NCI-H1694 (cell line): ENCODE measurements at places on chromosomes 11 and 22.

GRCh38 chr11:133966921-133967598 lies 10.3 kb upstream of the IGSF9B start:
- no peak for DNase-seq

DNA sequence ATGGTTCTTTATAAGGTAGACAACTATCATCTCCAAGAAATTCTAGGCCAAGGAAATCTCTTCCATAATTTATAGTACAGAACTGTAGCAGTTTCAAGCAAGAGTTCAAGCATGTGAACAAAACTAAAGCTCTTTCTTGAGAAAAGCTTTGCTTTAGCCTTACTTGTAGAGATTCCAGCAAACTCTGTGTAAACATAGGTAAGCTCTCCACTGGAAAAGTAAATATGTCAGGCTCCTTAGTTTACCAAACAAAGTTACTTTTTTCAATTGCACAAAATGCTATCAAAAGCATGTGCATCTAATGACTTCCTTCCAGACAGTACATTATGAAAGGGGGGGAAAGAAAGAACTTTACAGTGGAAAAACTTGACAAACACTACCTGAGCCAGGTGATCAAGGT lies 125.0 kb downstream of the SIK3 start:
- no peak for DNase-seq

- no peak for DNase-seq
Measured at GRCh38 chr11:2509481-2510001, 64.7 kb downstream of the KCNQ1 start.

- no peak for DNase-seq
Measured at GRCh38 chr11:73792584-73792983, 4.9 kb downstream of the MRPL48 start.

- no peak for DNase-seq
Measured at GRCh38 chr11:96275801-96276594, 67.0 kb downstream of the MAML2 start.

DNA sequence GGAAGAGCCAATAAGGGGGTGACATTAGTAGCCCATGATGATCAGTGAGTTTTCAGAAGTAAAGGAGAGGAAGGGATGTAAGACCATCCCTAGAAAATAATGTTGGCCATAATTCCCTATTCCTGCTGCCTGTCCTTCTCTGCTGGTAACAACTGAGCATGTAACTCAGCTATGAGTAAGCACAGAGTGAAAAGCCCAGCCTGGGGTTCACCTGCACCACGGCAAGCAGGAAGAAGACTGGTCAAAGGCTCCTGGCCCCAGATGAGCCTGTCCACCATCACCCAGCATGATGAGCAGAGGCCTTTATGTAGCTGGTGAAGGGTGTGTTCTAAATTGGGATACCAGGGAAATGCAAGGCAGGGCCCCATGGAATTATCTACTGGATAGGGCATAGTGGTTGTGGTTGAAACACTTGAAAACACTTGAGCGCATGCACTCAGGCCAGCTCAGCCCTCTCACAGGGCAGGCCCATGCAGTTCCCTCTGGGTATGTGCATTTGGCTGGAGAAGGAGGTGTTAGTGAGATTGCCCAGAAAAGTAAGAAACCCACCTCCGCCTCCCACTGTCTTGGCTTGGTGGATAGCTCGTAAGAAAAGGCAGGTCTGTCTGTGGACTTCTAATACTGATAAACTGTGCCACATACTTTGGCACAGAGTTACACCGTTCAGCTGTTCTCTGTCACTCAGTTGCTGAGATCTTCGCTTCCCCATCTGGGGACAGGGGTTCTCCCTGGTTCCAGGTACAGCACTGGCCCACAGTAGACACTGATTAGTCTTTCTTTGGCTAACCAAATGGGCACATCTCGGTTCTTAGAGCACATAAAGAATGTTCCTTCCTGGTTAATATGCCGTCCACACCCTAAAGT lies 86.8 kb downstream of the AMOTL1 start:
- no peak for DNase-seq

GRCh38 chr11:120985718-120986569 lies 38.0 kb upstream of the TBCEL start:
- no peak for DNase-seq

GRCh38 chr11:46942172-46942571 lies 5.6 kb downstream of the CSTPP1 start:
- no peak for DNase-seq

DNA sequence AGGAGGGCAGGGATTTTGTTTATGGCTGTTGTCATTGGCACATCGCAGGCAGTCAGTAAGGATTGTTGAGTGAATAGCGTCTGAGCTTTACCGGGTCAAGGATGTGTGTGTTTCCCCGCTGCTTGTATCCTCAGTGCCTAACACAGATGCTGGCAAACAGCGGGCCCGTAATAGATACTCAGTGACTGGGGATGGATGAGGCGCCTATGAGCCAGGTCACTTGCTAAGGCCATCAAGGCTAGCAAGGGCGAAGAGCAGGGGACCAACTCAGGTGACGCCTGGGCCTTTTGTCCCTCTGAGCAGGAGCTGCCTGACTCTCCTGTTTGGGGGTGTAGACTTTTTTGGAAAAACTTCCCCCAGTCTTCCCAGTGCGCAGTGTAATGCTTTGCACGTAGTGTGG lies 118.1 kb downstream of the HIPK3 start:
- no peak for DNase-seq

- no peak for DNase-seq
Measured at GRCh38 chr11:110196241-110196754, 100.1 kb downstream of the RDX start.

- no peak for DNase-seq
Measured at GRCh38 chr11:127622686-127623085, 622.1 kb upstream of the KIRREL3 start.

- DNase-seq, result no peak
Measured at GRCh38 chr11:102014756-102015155, 32.5 kb upstream of the CFAP300 start.

DNA sequence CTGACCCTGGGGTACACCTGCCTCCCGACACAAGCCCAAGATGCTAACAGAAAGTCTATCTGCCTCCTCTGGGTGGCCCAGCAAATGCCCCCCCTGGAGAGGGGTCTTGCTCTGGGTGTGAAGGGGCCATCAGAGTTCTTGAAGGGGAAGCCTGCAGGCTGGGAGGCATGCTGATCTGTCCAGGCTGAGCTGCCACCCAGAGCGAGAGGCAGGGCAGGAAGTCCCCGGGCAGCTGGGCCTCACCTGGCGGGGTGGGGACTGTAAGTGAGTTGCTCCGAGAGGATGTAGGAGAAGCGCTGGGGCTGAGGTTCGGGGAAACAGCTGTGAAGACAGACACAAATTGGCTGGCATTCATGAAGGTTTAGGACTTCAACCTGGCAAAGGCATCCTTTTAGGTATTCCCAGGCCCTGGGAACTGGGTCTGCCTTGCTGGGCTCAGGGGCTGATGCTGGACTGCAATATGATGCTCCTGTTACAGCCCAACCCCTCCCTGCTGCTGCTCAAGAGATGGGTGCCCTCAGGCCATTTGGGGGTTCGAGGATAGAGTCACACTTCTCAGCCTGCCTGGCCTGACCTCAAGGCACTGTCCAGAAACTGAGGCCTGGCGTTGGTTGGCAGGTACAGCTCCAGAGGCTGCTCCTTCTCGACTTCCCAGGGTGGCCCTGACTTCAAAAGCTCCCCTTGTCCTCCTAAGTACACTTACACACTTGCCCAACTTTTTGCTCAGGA lies 60.2 kb upstream of the LYVE1 start:
- no peak for DNase-seq

DNA sequence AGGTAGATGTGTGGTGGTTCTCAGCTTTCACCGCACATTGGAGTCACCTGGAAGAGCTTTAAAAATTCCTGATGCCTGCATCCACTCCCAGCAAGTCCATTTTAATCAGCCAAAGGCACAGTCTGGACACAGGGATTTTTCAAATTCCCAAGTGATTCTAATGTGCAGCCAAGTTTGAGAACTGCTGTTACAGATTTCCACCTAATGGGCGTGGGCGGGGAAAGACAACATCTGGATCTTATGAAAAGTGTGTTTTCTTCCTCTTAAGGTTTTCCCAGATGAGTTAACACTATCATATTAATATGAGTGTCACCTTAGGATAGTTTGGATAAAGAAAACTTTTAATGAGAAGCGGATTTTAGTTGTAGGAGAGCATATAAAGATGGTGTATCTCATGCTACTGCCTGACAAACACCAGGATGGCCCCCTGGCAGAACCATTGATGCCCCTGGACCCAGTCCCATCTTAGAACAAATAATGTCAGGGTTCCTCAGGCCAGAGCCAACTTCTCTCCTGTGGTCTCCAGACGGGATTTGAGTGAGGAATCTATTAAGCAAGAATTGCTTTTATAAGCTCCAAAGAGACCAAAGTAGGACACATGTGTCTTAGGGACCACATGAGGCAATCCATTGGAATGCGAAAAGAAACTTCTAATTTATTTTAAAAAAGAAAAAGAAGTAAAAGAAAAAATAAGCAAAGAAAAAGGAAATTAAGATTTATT lies 31.9 kb downstream of the POU2AF1 start:
- no peak for DNase-seq

DNA sequence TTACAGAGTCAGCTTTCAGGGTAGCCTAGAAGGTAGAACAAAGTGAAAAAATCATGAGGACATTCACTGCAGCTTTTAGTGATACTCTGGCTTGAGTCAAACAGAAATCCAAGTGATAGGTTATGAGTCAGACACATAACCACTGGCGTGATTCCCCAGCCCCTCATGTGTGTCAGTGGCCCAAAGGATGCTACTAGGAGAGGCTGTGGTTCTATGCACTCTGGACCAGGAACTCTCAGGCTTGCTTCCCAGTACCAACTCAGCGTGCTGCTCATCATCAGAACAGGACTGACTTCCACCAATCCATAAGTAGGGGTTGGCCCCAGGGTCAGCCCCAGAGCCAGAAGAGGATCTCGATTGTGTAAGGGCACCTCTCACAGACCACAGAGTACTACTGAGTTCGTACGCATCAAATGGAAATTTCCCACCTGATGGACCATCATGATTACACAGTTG lies 116.8 kb downstream of the MED15 start:
- no peak for DNase-seq

DNA sequence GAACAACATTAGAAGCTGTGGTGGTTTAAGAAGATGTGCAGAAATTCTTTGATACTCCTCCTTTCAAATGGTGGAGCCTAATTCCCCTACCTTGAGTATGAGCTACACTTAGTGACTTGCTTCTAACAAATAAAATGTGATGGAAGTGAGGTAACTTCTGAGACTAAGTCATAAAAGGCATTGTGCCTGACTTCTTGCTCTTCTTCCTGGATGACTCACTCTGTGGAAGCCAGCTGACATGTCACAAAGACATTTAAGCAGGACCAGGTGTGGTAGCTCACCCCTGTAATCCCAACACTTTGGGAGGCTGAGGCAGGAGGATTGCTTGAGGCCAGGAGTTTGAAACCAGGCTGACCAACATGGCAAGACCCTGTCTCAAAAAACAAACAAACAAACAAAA lies 3.9 kb upstream of the PLA2G3 start:
- DNase-seq, result no peak

- DNase-seq, result no peak
Measured at GRCh38 chr22:33242078-33242477, 183.9 kb upstream of the SYN3 start.

- no peak for DNase-seq
Measured at GRCh38 chr11:29435421-29435820, 581.4 kb downstream of the KCNA4 start.

DNA sequence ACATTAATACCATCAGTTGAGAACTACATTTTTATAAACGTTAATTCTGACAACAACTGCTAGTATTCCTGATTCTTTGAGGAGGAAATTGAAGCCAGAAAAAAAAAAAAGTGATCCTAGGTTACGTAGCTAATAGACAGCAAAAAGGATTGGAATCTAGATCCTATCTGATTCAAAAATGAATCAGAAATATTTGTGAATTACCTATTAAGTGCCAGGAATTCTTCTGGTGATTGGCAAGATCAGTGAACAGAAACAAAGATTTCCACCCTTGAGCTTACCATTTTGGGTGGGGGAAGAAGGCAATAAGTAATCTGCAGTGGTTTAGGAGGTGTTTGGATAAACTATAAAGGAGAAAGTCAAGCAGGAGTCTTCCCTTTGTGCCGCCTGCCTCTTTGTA lies 63.9 kb upstream of the LARGE1 start:
- no peak for DNase-seq

GRCh38 chr11:96235751-96236150 lies 107.2 kb downstream of the MAML2 start:
- no peak for DNase-seq

DNA sequence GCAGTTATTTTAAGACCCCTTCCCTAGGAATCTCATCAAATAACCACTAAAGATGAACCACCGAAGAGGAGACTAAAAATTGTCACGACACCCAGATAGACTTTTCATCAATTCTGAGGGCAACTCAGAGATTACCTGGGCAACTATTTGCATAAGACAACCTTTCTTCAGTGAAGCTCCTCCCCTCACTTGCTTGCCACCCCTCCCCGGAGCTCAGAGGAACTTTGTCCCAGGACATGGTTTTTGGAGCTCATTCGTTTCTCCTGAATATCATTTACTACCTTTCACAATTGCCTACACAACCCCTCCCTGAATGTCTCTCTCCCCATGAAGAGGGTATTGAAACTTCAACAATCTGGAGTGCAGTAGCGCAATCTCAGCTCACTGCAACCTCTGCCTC lies 3.9 kb downstream of the AGBL2 start:
- no peak for DNase-seq

DNA sequence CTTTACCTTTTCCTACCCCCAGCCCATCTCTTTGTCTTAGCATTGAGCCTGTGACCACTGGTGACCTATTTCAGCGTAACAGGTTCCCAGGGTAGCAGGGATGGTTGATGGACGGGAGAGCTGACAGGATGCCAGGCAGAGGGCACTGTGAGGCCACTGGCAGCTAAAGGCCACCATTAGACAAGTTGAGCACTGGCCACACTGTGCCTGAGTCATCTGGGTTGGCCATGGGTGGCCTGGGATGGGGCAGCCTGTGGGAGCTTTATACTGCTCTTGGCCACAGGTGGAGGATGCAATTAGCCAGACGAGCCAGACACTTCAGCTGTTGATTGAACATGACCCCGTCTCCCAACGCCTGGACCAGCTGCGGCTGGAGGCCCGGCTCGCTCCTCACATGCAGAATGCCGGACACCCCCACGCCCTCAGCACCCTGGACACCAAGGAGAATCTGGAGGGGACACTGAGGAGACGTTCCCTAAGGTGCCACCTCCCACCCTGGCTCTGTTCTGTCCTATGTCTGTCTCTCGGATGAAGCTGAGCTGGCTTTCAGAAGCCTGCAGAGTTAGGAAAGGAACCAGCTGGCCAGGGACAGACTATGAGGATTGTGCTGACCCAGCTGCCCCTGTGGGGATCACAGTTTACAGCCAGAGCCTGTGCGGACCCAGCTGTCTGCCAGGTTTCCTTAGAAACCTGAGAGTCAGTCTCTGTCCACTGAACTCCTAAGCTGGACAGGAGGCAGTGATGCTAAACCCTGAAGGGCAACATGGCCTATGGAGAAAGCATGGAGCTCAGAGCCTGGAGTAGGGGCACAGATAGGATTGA lies 29.8 kb downstream of the PIK3IP1 start:
- DNase-seq, result no peak
